H7 (cell line): ENCODE measurements at places on chromosomes 16 and 17.

DNA sequence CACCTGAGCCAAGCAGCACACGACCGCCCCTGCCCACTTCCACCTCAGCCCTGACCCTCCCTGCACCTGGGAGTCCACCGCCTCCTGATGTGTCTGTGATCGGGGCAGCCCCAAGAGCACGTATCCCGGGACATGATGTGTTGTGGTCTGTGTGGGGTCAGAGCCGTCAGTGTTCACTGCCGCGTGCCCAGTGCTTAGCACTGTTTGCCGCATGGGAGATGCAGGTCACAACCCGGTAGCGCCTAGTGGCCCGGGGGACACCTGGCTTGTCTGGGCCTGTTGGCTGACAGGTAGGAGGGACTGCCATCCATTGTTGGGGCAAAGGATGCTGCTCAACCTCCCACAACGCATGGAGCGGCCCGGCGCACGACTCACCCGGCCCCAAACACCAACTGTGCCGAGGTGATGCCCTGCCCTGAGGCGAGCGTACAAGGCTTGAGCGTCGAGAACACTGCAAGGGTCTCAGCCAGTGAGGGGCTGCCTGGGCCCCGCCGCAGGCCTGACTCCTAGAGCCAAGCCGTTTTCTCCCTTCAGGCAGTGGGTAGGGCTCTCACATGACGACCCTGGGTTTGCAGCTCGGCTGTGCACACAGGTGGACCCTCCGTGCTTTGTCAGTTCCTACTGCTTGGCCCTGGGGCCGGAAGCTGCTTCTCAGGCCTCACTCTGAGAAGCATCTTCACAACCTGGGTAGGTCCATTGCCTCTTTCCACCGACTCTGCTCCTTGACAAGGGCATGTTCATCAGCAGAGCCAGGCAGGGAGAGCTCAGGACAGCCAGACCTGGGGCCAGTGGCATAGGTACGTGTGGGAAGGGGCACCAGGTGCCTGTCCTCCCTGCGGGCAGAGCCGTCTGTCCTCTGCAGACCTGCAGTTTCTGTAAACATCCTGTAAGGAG lies 5.9 kb upstream of the C16orf95 start:
- no peak for DNase-seq

GRCh38 chr16:10579965-10580882 lies at the start of gene EMP2:
Gene EMP2, minus strand, starts transcription at chr16:10580598. Its CDS starts 32,981 bp downstream, at chr16:10547617.
- peak; percentile 98 for DNase-seq

- DNase-seq = no peak
These were observed 36.3 kb downstream of the GRB7 start for GRCh38 chr17:39774047-39774446.

GRCh38 chr16:73204359-73205152 lies 156.6 kb upstream of the ZFHX3 start:
- DNase-seq = no peak

GRCh38 chr16:27228045-27228444 lies 24.7 kb downstream of the KDM8 start:
- DNase-seq = peak; percentile 39

DNA sequence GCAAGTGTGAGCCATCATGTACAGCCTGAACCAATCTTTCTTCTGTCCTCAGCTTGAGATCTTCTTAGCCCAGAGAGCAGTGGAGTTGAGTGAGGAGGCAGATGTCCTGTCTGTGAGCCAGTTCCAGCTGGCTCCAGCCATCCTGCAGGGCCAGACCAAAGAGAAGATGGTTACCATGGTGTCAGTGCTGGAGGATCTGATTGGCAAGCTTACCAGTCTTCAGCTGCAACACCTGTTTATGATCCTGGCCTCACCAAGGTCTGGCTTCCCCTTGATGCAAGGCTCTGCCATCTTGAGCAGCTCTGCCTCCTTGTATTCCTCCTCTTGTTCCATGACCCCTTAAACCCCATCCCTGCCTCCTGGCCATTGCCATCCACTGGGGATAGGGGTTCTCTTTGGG lies 9.6 kb downstream of the CDK5RAP3 start:
- no peak for DNase-seq

- DNase-seq = no peak
These were observed 36.6 kb downstream of the C16orf78 start for GRCh38 chr16:49410226-49410625.

GRCh38 chr16:13194766-13195165 lies 293.4 kb downstream of the SHISA9 start:
- DNase-seq = no peak

DNA sequence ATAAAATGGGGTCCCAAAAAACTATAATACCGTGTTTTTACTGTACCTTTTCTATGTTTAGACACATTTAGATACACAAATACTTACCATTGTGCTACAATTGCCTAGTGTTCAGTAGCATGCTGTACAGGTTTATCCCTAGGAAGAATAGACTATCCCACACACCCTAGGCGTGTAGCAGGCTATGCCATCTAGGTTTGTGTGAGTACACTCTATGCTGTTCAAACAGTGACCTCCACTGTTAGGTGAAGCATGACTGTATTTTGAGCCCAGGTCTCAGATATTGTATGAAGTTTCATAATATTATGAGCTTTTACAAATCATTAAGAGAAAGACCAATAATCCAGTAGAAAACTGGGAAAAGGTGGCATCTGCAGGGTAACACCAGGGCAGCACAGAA lies 23.6 kb downstream of the MILR1 start:
- no peak for DNase-seq

DNA sequence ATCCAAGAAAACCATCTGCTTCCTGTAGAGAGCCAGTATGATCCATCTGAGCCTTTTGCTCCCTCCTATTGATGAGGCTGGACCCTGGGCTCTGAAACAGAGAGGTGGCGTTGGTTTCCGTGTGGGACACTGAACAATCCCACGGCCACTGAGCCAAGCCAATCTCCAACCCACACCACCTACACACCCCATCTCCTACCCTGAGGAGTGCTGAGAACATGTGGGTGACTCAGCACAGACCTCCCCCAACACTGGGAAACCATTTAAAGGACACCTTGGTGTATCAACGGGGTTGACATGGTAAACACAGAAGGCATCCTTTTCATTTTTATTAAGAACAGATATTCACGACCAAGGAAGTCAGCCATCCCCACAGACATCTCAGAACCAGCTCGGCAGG lies 332.1 kb downstream of the SLC39A11 start:
- no peak for DNase-seq

GRCh38 chr16:10625595-10626357 lies 45.4 kb upstream of the EMP2 start:
- DNase-seq = no peak

DNA sequence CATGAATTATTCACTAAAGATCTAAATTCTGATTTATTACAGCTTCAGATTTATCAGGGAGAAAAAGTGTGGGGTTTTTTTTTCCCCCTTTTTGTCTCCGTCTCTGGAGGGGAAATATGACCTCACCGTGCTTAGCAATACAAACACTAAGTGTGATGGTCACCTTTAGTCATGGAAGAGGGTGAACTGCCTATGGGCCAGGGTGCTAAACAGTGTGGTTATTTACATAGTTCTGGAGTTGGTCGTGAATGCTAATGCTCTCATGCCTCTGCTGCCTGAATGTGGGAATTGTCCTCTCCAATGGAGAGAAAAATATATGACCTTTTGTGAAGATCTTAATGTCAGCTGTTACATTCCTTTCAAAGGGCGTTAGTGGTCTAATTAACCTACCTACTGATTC lies 44.8 kb upstream of the MSI2 start:
- DNase-seq = no peak

DNA sequence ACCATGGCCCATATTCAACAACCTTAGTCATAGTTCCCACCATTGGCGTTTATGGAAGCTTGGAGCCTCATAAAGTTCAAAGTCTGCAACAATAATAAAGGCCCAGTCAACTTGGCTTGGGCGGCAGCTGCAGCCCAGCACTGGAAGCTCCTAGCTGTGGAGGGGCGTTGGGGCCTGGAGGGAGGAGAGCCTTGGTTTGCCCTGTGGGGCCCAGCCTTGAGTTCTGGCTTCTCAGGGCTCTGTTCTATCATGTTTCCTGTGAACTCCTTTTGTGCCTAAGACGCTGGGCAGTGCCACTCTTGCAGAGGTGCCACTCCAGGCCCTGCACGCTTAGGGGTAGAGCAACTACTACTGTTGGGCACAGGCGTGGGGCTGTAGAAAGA lies 927 bp upstream of the ENGASE start:
- DNase-seq = no peak

- no peak for DNase-seq
These were observed 34.9 kb downstream of the CMC2 start for GRCh38 chr16:80971819-80972218.
